ENCODE measurements at places on chromosomes 5 and 9.

DNA sequence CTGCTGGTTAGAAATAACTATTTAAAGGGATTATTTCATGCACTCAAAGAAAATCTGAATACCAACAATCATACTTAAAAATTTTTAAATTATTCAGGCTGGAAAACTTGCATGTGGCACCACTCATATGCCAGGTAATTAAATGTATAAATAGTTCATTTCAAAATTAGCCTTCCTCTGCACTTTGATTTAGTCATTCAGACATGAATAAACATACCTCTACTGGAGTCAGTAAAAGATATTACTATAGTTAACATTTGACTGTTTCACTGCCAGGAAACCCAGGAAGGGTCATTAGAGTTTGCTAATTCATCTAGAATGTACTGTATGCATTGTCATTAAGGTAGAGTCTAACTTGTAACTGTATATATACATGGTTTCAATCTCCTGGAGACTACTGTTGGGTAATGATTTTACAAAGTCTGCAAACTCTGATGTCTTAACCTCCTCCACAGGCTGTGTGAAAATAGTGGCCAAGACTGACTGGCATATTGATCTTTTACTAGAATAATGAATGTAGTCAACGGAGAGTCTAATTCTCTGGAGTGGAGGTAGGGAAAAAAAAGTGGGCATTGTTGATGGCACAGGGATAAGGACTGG is 43.7 kb downstream of the TEX10 start:
- DNase-seq = no peak

- no peak for DNase-seq
These were observed 247.6 kb downstream of the COX7C start for GRCh38 chr5:86865256-86865785.

DNA sequence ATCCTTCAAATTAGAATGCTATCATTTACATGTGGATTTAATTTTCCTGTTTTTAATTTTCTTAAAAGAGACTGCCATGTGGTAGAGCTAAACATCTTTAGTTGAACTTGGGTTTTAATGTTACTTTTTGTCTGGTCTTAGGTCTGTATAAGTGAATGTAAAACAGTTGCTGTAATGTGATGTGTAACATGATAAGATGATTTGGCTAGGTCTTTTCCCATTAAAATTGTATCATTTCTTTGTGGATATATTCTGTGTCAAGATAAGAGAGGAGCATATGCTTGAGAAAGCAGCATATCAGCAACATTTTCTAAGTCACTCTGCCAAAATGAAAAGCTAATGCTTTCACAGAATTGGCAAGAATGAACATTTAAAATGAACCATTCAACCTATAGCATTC is 18.5 kb downstream of the TMEM167A start:
- DNase-seq = no peak

DNA sequence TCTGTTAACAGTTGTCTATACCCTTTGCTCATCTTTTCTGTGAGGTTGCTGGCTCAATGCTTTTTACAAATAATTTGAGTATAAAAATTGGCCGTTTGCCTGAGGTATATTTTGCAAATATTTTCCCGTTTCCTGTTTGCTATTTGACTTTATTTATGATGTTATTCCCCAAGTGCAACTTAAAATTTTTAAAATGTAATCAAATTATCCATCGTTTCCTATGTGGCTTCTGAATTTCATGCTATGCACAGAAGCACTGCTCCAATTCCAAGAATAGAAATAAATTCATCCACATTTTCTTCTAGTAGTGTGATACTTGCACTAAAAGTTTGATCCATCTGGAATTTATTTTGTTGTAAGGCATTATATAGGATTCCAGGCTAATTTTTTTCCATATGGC is 123.6 kb downstream of the ZNF608 start:
- no peak for DNase-seq

Measured in T-helper 2 cell (primary cell).